ENCODE measurements at places on chromosomes 5 and 9.

DNA sequence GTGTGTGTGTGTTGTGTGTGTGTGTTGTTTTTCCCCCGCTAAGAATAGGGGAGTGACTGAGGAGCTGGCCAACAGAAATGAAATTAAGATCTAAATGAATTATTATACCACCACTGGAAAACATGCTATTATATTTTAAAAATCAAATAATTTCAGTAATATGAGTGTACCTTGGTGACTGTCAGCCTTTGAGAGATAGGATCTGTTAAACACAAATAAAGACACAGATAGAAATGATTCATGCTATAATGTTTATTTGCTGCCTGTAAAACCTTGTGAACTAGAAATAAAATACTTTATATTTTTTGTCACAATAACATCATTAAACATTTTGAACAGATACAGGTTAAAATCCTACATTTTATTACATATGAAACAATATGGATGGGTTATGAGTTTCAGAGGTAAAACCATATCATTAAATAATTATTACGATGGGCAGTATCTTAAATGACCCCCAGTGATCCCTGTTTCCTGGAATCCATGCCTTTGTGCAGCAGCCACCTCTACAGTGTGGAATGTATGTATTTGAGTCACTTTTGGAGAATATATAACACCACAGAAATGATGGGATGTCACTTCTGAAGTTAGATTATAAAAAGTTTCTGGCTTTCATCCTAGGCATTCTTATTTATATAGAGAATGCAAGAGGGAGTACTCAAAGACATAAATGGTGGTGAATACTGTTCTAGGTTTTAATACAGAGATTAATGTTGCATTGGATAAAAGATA is 617.2 kb downstream of the CDH18 start:
- no peak for DNase-seq

GRCh38 chr9:89845321-89845720 is 240.5 kb downstream of the GADD45G start:
- no peak for DNase-seq

DNA sequence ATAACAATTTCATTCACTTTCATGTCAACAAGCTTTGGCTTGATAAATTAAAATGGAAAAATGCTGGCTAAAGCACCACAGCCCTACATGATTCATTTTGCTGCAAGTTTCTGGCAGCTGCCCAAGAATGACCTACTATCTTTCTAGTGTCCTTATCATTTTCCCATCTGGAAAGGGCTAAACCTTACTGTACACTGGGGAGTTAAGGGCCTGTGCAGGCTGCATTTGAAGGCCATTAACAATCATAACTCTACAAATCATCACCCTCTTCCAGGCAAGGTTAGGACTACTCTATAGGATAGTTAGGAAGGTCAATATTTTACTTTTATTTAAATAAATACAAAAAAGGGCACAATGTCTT is 579.7 kb upstream of the ZNF608 start:
- DNase-seq, result peak; percentile 57

GRCh38 chr5:132758451-132758850 is 11.2 kb downstream of the CCNI2 start:
- no peak for DNase-seq

DNA sequence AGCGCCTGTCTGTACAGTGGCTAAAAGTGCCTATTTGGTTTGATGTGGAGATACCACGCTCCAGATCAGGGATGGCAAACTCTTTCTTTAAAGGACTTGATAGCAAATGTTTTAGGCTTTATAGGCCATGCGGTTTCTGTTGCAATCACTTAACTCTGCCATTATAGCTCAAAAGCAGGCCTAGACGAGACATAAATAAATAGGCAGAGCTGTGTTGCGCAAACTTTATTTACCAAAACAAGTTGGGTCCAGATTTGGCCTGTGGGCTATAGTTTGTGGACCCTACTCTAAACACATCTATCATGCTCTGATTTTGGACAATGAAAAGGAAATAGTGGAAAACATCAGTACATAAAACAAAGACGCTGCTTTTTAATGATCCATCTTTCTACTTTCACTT is 79.2 kb downstream of the PTCH1 start:
- DNase-seq, result peak; percentile 31

DNA sequence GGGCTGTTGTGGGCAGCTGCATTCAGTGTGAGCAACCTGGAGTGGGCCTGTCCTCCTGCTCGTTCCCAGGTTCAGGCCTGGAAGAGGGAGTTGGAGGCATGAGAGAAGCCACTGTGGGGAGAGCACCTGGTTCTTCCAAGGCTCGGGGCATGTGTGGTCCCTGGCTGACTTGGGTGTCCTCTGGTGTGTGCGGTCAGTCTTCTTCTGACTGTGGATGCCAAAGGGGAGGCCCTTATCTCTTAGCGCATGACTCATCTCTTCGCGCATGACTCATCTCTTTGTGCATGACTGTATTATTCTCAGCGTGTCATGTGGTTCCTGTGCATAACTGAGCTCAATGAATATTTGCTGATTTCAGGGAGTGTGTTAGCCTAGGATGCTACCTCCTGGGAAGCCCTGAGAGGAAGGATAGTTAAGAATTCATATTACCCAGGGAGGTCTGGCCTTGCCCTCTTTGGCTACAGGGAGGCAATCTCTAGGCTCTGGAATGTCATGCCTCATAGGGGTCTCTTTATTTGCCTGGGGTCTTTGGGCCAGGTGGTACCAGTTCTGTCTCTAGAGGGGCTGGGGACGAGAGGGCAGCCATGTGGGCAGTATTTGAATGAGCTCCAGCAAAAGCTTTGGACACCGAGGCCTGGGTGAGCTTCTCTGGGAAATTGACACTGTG is 188.7 kb downstream of the HSPA4 start:
- no peak for DNase-seq

DNA sequence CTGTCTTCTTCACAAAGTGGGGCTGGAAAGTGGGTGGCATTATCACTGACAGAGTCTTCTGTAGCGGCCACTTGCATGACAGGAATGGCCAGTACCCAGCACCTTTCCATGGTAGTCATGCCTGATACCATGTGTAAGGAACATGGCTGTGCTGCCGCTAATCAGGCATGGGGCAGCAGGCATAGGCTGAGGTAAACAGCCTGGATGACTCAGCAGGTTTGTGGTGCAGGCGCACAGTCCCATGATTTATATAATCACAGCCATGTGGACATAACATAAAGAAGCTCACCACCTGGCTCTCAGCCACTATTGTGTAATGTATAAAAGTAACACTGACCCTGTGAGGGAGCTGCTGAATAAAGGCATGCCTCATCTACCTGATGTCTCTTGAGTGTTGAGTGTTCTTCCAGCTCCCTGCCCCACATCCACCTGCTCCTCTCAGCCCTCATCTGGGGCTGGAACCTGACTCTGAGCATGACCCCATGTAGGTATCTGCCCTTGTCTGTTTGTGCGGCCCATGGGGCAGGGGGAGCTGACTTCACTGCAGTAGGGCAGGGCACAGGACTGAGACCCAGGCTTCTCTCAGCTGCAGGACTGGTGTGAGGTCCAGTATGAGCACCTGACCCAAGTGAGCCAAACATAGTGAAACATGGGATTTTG is 13.2 kb upstream of the ICE1 start:
- no peak for DNase-seq

DNA sequence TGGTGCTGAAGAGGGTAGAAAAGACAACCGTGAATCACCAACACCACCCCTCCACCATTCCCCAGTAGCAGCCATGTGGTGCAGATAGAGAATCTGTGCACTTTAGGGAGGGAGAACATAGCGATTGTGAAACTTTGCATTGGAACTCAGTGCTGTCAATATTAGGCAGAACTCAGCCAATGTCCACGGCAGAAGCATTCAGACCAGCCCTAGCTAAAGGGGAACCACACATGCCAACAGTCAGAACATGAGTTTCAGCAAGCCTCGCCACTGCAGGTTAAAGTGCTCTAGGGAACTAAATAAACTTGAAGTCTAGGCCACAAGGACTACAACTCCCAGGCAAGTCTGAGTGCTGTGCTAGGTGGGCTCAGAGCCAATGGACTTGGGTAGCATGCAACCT is 38.5 kb upstream of the DEPDC1B start:
- no peak for DNase-seq

DNA sequence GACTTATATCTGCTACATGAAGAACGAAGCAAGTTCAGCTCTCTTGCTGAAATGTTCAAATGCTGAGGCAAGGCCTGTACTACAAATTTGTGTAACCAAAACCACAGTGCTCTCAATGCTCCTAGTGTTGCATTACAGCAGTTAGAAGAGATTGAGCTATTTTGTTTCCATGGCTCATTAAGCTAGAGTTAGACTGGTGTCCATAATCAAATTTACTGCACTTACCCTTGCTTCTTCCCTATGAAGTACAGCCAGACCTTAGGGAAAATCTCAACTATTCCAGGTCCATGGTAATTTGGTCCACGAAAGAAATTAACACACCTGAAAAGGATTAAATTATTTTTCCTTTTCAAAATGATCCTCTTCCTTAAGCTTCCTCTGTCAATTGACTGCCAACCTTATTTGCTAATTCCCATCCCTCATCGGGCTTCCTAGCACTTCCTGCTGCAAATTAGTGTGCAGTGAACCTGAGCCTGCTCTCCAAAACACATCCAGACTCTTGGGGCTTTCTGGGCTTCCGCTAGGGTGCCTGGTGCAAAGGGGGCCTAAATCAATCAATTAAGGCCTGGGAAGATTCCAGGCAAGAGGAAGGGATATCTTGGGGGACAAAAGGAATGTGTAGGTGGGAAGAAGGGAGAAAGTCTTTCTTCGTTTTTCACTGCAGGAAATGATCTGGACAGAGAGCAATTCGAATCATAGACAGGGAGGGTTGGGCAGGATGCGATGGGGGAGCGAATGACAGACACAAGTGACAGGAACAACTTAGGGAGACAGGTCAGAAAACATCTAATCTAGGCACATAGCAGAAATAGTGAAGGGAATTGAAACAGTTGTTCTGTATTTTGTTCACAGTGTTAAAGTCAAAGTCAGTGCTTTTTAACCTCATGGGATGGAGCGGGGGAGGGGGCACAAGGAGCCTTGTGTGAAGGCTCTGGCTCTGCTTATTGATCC is 542.4 kb downstream of the RAB3C start:
- DNase-seq, result peak; percentile 80

GRCh38 chr5:9059920-9060691 is 485.8 kb downstream of the SEMA5A start:
- DNase-seq, result no peak

GRCh38 chr9:135048046-135048757 is 39.3 kb upstream of the OLFM1 start:
- no peak for DNase-seq

DNA sequence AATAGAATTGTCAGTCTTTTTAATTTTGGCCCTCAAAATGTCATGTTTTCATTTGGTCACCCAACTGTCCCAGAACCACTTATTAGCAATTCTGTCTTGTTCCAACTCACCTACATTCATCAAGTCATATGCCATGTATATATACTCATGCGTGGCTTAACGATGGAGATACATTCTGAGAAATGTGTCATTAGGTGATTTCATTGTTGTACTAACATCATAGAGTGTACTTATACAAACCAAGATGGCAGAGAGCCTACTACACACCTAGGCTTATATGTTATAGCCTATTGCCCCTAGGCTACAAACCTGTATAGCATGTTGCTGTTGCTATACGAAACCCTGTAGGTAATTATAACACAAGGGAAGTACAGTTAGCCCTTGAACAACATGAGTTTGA is 36.6 kb downstream of the RNF38 start:
- DNase-seq, result no peak

GRCh38 chr5:175285261-175285660 is 158.7 kb downstream of the DRD1 start:
- DNase-seq, result peak; percentile 25
